ENCODE measurements at places on chromosomes 16 and 17.

GRCh38 chr17:69560987-69561441 lies 146.5 kb downstream of the MAP2K6 start:
- DNase-seq, result no peak

GRCh38 chr17:65527857-65528591 lies 33.4 kb downstream of the AXIN2 start:
- DNase-seq, result no peak

DNA sequence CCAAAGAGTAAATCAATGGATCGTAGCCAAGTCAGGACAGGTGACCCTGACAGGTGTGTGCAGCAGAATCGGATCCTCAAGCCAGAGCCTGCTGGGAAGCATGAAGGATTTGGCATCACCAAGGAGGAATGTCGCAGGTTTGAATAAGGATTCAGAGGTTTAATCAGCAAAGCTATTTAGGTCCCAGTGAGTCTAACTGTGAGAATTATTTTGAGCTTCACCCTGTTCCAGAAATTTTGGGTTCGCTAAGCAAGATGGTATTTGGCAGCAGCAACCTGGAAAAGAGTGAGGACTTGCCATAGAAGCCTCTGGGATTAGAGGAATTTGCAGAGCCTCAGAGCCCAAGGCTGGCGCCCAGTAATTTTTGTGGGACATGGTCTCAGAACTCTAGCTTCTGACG lies 173.0 kb downstream of the CCDC182 start:
- DNase-seq, result no peak

DNA sequence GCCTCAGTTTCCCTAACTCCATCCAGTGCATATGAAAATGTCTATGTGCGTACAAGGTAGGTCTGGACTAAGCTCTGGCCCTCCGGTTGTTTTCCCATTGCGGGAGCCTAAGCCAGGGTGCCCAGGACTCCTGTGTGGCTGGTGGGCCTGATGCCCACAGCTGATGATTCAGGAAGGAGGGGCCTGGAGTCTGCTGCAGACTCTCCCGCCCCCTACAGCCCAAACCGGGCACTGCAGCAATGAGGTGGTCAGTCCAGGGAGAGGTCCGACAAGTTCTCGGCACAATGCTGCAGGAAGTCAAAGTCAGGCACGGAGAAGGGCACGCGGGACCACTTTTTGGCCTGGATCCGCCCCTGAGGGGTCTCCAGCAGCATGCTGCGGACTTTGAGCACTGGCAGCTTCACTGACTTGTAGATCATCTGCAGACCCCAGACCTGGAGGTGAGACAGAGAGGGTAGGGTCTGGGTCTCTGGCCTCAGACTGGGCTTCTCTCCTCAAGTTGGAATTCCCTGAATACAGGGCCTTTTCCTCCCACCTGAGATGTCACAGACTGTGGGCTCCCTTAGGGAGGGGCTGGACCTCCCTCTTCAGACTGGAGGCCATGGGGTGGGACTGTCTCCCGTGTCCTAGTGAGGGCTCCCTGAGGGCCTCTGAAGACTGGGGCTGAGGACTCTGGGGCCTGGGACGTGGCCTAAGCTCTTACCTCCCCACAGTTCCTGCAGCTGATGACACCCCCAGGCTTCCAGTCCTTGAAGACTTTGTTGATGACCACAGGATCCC lies 3.4 kb upstream of the ZNF385C start:
- DNase-seq, result peak; percentile 80

DNA sequence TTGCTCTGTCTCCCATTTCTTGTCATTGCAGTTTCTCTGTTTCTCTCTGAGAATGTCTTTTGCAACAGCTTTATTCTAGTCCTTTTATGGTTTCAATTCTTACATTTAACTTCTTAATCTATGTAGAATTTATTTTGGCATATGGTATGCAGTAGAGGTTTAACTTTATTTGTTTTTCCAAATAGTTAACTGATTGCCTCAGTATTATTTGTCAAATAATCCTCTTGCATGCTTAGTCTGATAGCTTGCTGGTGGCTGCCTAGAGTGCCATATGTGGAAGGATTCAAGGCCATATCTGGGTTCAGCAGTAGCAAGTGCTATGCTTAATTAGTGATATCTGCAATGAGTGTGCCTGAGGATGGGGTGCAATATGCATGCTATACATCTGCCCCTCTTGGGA lies 6.9 kb downstream of the SNTB2 start:
- no peak for DNase-seq

- DNase-seq, result no peak
Observed at GRCh38 chr17:39697961-39698360, 1.9 kb upstream of the ERBB2 start.

GRCh38 chr17:6347776-6348175 lies 87.1 kb downstream of the AIPL1 start:
- no peak for DNase-seq

Data from activated CD4-positive, CD25-positive, alpha-beta regulatory T cell treated with anti-CD3 and anti-CD28 coated beads, Interleukin-2, amount 50 U/mL, for 72 hours (primary cell).